ENCODE measurements at places on chromosomes 3 and 15.

DNA sequence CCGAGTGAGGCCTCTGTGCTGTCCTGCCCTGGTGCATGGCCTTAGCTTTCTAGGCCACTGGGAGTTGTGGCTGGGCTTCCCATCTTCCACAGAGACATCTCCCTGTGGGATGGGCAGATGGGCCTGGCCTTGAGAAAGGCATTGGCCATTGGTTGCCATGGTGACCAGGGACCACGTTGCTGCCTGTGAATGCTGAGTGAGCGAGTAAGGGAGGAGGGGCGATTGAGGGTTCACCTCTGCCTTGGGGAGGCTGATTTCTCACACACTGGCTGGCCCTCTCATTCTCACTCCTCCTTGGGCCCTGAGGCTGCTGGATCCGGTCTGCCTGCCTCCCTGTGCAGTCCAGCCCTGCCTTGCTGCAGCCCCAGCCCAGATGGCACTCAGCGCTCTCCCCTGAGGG, 26.4 kb upstream of the DOCK3 start:
- peak; percentile 17 for DNase-seq

DNA sequence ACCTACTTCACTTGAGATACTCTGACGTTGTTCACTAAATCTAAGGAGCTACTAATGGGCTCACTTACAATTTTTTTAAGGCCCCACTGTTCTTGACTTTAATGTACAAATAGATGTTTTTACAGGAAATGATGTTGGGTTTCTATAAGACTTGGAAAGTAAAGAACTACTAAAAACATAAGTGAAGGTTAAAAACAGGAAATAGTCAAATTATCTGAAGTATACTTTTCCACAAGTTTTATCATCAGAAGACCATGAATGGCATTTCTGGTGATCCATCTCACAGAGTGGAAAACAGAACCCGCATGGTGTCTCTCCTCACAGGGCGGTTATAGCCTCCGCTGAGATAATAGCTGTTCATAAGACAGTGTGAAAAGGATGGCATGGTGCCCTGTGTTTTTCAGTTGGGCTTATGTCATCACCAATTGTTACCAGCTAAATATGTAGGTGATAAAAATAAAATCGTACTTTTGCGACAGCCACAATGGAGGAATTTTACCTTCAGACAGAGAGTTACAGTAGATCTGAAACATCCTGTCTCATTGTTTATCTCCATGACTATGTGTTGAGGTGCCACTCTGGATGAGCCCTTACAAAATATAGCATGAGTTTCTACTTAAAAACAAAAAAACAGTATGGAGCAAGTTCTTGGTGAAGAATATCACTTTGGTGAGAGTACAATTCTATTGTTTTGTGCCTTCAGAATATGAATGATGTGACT, 462.4 kb downstream of the RAP2B start:
- no peak for DNase-seq

- no peak for DNase-seq
Measured at GRCh38 chr3:179196700-179197099, 48.5 kb downstream of the PIK3CA start.

DNA sequence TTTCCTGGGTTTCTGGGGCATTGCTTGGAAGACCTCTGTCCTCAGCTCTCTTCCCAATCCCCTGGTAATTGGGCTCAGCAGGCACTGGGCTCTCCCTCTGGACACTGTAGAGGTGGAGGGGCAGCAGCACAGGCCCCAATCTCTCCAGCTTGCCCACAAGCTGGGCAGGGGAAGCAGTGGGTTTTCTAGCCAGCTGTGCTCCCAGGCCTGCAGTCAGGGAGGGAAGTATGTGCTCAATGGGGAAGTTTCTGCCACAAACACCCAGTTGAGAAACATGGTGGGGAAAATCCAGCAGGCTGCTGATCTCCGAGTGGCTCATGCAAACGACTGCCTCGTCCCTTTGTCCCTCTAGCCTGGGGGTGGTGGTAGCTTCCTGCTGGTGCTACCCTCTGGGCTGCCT, 12.8 kb upstream of the RFT1 start:
- no peak for DNase-seq

GRCh38 chr3:61704807-61705206, 143.4 kb downstream of the PTPRG start:
- DNase-seq, result no peak

DNA sequence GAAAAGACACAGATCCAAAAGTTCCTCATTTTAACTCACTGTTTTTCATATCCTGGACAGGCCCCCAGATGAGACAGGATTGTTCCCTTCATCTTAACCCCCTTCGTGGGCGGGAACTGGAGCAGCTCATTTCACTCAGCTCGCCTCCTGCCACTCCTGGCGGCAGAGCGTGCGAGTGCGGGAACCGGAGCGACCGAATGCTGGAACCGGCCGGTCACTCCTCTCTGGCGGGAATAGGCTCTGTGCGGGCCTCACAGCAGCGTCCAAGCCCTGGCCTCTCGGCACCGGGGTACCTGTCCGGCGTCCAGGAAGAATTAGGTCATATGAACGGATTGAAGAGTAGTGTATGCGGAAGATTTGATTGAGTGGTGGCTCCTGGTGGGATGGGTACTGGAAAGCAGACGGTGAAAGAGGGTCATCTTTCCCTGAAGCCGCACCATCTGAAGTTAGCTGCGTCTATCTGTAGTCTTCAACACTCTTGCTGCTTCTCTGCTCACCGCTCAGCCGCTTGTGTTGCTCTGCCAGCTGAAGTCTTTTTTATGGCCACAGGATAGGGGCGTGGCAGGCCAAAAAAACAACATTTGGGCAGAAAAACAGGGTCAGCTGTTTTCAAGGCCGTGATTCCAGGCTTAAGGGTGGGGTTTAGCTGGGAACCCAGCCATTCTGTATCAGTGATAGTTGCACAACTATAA, 42.3 kb upstream of the FXR1 start:
- no peak for DNase-seq

DNA sequence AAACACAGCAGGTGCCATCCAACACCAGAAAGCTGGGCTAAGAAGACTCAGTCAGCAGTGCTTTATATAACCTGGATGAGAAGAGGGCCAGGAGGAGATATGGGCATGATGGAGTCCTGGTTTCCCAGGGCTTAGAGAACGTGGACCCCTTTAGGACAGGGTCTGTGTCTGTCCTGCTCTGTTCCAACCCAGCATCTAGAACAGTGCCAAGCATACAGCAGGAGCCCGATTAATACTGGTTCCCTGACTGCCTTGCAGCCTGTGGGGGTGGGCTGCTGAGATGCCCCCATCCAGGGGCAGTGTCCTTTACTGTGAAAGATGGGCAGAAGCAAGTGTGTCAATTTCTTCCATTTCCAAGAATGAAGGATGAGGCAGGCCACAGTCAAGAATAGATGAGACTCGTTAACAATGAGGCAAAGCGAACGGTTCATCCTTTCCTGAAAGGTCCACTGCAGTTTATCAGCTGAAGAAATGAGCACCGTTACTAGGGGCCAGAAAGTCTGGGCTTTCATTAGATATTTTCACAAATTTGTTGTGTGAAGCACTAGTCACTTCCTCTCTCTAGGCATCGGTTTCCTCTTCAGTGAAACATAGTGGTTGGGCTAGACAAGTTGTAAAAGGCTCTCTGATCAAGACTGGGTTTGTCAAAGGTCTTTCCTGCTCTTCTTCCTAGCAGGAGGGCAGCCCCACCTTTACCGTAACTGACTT, 72.0 kb upstream of the HERC1 start:
- DNase-seq, result no peak

GRCh38 chr3:145219355-145220235, 941.4 kb downstream of the PLOD2 start:
- DNase-seq, result no peak

DNA sequence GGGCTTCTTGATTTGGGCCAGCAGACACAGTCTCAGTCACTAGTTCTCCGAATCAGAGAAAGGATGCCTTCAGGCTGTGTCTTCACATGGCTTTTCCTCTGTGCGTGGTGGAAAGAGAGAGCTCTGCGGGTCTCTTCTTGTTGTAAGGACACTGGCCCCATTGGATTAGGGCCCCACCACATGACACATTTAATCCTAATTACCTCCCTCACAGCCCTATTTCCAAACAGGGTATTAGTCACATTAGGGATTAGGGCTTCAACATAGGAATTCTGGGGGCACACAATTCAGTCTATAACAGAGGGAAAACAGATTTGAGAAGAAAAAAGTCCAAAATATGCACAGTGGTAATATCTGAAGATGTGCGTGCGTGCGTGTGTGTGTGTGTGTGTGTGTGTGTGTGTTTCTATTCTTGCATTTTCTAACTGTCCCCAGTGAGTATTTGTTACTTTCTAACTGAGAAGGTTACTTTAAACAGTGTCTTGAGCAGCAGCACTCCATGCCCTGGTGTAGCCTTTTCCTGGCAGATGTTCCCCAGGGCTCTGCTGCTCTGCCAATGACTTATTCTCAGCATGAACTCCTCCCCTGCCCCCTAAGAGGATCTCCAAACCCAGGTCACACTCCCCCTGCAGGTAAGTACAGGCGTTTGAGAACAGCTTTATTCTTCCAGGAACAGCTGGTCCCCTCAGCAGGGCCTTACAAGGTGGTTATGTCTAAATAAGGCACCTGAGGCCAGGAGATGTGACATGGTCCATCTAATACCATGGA, 72.9 kb downstream of the RPL39L start:
- peak; percentile 36 for DNase-seq

DNA sequence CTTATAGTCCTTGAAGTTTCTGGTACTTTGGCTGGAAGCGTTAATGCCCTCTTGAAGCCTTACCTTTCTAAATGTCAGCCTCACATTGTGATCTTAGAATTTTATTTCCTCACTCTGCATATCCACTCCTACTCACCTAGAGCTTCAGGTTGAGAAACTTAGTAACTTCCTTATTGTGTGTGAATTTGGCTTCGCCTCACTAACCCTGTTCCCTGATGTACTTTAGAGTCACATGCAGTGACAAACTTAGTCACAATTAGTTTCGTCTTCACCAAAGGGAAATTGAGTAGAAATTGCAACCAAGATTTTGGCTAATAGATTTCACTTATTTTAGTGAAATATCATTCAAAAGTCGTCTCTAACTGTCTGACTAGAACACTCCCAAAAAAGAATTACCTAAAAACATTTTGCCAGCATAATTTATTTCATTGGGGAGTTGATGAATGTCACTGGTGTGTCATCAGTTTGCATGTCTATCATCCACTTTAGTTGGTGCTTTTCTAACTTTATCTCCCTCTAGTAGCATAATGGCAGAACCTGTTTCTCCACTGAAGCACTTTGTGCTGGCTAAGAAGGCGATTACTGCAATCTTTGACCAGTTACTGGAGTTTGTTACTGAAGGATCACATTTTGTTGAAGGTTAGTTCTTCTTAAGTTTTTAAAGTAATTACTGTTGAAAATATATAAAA, 960 bp downstream of the MFN1 start:
- DNase-seq, result no peak

DNA sequence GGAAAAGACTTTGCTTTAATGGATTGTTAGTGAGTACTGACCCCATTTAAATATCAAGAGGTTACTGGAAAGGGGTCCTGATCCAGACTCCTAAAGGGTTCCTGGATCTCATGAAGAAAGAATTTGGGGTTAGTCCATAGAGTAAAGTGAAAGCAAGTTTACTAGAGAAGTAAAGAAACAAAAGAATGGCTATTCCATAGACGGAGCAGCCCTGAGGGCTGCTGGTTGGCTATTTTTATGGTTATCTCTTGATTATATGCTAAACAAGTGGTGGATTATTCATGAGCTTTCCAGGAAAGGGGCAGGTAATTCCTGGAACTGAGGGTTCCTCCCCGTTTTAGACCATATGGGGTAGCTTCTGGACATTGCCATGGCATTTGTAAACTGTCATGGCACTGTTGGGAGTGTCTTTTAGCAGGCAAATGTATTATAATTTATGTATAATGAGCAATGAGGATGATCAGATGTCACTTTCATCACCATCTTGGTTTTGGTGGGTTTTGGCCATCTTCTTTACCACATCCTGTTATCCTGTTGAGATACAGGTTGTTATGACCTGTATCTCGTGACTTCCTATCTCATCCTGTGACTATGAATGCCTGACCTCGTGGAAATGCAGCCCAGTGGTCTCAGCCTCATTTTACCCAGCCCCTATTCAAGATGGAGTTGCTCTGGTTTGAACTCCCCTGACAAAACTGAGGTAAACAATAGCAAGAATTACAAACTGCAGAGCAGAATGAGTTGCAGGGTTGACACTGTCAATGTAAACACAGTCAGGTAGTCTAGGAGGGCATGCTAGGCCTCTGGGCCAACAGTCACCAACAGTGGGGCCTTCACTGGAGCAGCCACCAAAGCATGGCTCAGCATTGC, 10.3 kb upstream of the GPR160 start:
- DNase-seq, result no peak

DNA sequence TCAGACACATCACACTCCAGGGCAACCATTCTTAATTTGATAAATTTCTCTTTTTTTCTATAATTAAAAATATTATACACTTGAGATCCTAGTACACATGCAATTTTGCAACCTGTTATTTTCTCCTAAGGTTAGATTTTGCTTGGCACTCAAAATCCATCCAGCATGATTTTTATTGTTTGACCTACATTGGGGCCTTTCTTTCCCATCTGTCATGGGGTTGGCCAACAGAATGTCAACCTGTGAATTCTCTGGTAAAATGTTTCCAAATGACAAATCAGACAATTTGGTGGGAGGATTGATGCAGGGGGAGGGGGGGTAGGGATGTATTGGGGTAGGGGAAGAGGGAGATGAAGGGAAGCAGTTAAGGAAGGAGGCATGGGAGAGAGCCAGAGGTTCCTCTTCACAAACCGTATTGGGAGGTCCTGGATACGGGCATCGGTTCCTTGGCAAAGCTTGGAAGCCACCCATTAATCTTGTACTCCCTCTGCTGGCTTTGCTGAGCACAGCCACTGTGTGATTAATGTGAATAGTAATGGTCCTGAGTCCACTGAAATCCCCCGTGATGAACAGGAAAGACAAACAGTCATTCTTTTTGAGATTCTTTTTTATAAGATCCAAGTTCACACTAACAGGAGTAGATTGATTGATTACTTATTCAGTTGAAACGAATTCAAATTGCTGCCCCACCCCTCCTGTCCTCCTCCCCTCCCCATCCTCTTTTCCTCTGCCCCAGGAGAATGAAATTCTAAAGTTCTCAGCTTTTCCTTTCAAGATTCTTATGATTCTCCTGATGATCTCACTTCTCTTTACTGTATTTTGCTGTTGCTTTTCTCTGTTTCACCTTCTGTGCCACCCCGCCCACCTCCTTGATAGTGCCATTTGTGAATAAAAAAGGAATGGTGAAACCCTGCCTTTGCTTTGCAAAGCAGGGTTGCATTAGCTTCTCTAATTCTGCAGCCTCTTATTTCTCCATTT, 82.2 kb upstream of the SLC25A26 start:
- peak; percentile 78 for DNase-seq

GRCh38 chr3:143601723-143602484, 246.4 kb downstream of the SLC9A9 start:
- DNase-seq, result no peak

DNA sequence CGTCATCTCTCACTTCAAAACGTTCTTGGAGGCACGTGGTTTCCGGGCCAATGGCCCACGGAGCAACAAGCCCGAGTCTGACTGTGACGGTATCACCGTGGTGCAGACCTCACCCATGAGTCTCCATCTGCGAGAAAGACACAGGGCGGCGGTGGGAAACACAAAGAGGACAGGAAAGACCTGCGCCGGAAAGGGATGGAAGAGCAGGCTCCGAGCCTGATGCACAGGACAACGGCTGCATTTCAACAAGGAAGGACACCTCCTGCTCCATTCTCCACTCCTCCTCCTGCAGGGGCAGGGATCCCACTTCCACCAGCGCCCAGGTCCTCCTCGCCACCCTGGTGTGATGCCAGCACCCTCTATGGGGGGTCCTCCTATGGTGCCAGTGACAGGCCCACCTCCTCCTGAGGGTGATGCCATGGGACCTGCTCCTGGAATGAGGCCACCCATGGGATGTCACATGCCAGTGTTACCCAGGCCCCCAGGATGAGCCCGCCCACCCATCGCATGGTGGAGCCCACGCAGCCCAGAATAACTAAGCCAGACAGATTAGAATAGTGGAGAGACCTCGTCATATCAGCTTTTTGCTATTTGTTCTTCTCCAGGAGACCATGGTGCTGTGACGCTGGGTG, 73.0 kb upstream of the PCSK6 start:
- no peak for DNase-seq
